CD8-positive, alpha-beta memory T cell (primary cell): ENCODE measurements at places on chromosomes 4 and X.

GRCh38 chr4:133146574-133147241, 2.4 kb upstream of the PCDH10 start:
- DNase-seq: no peak

DNA sequence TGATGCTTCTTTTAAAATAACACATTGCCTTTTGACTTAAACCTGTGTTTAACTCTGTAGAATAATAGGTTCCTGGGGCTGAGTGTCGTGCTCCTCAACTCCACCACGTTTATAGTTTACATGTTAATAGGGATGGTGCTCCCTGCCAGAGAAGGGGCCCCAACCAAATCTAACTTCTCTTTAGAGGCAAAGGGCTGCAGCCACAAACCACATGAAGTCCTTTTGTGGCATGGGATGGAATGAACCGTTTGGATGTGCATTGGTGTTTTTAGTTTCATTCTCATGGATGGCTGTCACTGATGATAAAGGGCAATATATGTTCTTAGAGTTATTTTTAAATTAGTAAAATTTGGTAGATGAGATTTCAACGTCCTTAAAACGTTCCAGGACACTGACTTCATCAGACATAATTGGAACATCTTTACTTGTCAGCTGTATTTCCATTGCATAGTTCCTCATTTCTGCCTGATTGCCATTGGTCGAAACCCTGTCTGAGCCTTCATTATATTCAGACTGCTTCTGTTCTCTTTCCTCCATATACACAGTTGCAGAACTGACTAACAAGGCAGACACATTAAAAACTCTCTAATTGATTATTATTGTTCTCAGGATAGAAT, 60.4 kb upstream of the HPF1 start:
- DNase-seq: no peak

DNA sequence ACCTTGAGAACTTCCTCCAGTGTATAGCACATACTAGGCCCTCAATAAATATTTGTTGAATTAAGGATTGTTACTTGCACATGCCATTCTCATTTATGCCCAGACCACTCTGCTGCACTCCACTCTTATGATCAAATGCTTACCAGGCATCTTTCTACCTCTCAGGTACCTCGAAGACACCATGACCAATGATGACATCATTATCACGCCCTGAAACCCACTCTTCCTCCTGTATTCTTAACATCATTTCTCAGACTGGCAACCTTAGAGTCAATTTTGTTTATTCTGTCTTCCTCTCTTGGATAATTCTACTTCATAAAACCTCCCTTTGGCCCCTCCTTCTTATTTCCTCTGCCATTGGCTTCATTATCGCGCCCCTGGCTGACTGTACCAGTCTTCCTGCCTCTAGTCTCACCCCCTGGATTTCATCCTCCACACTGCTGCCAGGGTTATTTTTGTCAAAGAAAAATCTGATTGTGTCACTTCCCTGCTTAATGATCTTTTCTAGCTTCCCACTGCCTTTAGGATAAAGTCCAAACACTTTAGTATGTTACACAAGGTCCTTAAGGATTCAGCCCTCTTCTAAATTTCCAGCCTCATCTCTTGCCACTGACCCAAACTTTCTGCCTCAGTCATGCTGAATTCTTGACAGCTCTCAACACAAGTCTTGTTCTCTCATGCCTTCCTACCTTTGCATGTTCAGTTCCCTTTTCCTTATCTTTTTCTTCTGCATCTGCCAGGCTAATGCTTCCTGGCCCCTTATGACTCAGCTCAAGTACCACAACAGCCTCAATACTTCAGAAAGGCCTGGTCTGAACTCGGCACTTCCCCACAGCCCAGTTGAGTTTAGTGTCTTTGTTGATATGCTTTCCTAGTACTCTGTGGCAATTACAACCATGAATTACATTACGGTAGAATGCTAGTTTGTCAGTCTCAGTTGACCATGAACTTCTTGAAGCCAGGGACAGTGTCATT, 45.8 kb downstream of the HDAC8 start:
- no peak for DNase-seq

GRCh38 chr4:150381609-150382008, 200.3 kb upstream of the MAB21L2 start:
- DNase-seq: no peak

- DNase-seq: no peak
Measured at GRCh38 chr4:182604953-182605352, 312.2 kb downstream of the DCTD start.

- no peak for DNase-seq
Measured at GRCh38 chrX:78384486-78384885, 57.1 kb upstream of the CYSLTR1 start.

DNA sequence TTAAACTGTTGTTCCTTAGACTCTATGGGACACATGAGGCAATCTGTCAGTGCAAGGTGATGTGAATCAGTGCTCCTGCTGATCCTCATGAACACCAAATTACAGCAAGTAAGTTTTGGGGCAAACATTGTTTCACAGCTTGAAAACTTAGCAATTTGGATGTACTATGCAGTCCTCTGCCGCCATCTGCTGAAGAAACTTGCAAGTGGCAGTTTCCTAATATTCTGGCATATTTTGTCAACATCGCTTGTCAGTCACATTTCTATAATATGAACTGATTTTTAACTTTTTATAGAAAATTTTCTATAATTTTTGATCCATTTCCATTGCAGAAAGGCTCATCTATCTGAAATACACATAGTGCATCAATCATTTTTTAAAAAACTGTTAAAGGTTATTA, 56.3 kb downstream of the ZAR1 start:
- no peak for DNase-seq

DNA sequence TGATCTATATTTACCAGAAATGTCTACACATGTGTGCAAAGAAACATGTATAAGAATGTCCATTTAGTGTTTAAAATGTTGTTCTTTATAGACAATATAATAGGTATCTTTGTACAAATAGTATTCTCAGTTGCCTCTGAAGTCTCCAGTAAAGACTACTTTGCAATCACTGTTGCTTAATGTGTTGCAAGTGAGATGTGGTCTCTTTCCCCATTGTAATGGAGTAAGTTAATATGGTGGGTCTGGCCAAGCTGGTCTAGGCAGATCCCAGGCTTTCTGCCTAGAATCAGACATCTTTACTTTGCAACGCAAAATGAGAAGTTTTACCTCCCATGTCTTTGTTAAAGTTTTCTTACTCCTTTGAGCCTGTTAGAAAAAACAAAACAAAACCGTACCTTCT, 144.8 kb downstream of the GABRA3 start:
- no peak for DNase-seq

DNA sequence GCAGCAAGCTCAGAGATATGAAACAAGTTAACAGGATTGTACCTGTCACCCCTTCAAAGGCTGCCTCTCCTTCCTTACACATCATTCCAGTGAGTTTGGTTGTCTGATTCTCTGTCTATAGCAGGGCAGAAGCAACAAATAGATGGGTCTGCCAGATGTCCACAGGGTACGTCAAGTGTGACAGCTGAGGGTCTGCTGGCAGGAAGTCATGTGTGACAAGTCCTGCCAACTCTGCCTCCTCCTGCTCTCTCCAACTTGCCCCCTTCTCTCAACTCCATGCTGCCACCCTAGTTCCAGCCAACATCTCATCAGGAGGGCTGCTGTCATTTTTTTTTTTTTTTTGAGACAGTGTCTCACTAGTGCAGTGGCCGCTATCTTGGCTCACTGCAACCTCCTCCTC, 109.2 kb downstream of the NSUN7 start:
- no peak for DNase-seq

GRCh38 chr4:33283818-33284217, 2563.6 kb downstream of the PCDH7 start:
- DNase-seq: no peak

- no peak for DNase-seq
Measured at GRCh38 chr4:166230841-166231240, 357.8 kb downstream of the TLL1 start.

- DNase-seq: no peak
Measured at GRCh38 chr4:26302031-26302899, 18.5 kb upstream of the RBPJ start.

- DNase-seq: no peak
Measured at GRCh38 chr4:41835321-41835995, 86.9 kb upstream of the PHOX2B start.

DNA sequence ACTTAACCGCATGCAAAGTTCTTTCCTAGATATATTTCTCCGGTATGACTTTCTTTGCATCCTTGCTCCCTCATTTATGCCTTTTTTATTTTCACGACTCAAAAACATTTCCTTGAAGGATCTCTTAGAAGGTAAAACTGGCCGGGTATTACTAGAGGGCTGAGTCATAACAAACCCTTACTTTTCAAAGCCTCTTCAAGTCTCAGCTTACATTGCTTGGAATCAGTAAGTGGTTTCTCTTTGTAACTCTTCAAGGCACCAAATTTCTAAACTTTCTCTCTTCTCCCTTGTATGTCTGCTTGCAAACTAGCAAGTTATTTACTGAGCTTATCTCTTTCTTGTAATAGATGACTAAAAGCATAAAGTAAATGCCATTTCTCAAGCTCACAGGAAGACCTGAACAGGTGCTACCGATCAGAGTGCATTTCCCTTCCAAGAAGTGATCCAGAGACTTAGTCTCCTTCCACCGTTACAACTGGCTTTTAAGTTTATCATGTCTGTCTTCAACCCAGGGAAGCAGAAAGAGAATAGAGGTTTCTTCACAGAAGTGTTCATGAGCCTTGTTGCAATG, 75.5 kb downstream of the ANXA10 start:
- DNase-seq: no peak

- peak; percentile 73 for DNase-seq
Measured at GRCh38 chrX:7927259-7928167, at the start of gene PNPLA4. PNPLA4 (minus strand) TSS chrX:7927413; CDS start chrX:7926119, 1,294 bp downstream.

DNA sequence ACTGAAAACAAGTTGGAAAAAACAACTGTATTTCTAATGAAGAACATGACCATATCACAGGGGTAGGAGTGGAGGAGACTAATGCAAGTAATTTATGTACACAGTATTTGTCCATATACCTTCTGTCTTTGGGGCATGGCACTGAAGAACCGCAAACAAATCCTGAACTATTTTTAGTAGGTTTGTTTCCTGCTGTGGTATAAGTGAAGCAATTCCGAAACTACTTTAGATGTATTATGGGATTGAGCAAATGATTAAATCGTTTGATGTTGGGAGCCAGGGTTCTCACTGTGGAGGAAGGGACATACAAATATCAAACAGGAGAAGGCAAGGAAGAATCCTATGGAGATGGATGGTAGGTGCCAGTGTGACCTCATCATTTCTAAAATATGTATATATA, 18.9 kb upstream of the SH3KBP1 start:
- DNase-seq: no peak
